ENCODE measurements at places on chromosomes 6 and 20. TPM values are rescaled to one million over a fixed set of nuclear protein-coding genes. Genes with fewer than 3 reads are reported as not detected.

The SAPCD1 gene
- 1.5 TPM for total RNA-seq

The ELOVL2 gene
- total RNA-seq = 0.06 TPM

The ZSCAN23 gene
- total RNA-seq = 1.9 TPM

The PROKR2 gene
- total RNA-seq = not detected

The CALHM4 gene
- 1.3 TPM for total RNA-seq

The GLO1 gene
- total RNA-seq = 230 TPM

The ERMARD gene
- 15.2 TPM for total RNA-seq

The UBD gene
- not detected for total RNA-seq

All from LHCN-M2 (cell line).